ENCODE measurements at places on chromosomes 7 and 10.

- no peak for DNase-seq
These were observed 104.7 kb upstream of the KLF14 start for GRCh38 chr7:130838738-130839137.

DNA sequence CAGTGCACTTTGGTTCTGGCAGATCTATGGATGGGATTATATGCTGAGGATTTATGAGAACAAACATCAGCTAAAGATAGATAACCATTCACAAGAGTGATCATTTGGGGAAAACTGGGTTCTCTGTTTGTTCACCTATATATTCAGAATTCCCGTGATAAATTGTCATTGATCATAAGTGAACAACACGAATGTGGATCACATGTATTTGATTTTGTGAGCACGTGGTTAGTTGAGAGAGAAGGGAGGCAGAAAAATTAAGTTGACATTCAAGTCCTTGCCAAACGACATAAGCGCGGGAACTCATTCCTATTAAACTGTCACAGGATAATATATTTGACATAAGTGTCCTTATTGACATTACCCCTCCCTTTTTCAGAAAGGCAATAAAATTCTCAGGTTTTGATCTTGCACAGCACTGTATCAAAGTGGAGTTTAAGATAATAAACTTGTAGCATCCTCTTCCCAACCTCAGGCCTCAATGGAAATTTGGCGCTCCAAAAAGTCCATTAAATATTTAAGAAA is 64.9 kb upstream of the MYO3A start:
- DNase-seq, result no peak

- DNase-seq, result no peak
These were observed 317.0 kb upstream of the COBL start for GRCh38 chr7:51633596-51633995.

- peak; percentile 64 for DNase-seq
These were observed at the start of gene COBL for GRCh38 chr7:51316666-51317581. COBL (minus strand) TSS chr7:51316809; CDS start chr7:51316633, 176 bp downstream.

DNA sequence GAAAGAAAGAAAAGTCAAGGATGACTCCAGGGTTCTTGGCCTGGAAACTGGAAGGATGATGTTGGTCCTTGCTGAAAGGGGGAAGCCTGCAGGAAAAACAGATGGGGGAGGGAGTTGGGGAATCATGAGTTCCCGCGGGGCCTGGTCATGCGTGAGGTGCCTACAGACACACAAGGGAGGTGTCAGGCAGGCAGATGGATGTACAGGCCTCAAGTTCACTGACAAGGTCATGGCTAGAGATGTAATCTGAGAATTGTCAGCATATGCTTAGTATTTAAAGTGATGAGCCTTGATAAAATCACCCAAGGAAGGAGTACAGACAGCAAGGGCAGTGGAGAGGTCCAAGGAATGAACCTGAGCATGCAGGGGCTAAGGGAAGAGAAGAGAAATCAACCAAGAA is 46.8 kb downstream of the DLG5 start:
- DNase-seq, result no peak

GRCh38 chr10:12944931-12945330 is 56.6 kb downstream of the CCDC3 start:
- no peak for DNase-seq

GRCh38 chr10:73576178-73576889 is 14.8 kb downstream of the USP54 start:
- DNase-seq, result no peak

DNA sequence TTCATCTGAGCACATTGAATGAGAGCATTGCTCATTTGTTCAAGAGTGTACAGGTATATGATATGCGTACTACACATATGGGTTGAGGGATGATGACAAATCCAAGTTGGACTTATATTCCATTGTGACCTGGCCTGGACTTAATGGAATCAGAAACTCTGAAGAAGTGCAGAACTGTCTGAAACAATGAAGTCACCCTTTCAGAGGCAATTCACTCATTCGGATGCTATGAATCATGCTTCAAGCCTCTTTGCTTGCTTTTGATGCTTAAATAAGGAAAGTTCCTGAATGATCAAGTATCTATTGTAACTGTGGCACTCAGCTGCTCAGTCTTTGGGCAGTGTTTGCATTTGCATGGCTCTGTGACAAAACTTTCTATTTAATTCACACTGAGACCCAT is 93.4 kb downstream of the ZNF365 start:
- DNase-seq, result no peak

- DNase-seq, result no peak
These were observed 43.4 kb downstream of the TMEM130 start for GRCh38 chr7:98826387-98826786.

DNA sequence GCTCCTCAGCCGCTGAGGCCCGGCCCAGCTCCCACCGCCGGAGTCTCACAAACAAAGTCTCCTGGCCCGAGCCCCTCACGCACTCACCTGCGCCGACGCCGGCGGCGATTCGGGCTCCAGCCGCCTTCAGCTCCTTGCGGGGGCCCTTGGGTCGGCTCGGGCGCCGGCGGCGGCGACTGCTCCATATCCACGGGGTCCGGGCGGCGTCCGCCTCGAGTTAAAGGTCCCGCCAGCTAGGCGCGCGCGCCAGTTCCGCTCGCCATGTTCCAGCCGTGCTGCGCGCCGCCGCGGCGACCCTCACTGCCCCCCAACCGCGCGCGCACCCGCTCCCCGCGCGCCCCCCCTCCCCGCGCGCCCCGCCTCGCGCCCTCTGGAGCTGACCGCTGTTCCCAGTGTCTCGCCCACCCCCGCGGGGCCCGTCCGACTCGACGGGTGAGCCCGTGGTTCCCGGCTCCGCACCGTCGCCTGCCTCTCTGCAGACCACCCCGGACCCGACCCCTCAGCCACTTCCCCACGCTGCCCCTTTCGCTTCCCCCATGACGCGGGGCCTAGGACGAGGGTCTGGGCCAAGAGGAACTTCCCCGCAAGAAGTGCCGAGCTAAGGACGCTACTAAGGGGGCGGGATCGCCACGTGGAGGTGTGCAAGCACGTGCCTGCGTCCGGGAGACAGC is 396.1 kb downstream of the ZNF33B start:
- no peak for DNase-seq

GRCh38 chr10:76719006-76719405 is 918.6 kb downstream of the KCNMA1 start:
- no peak for DNase-seq

Measured in Calu3 (cell line).